Activated B cell treated with CpG ODN at 0.5 μM for 24 hours (primary cell): ENCODE measurements at places on chromosomes 7 and 10.

DNA sequence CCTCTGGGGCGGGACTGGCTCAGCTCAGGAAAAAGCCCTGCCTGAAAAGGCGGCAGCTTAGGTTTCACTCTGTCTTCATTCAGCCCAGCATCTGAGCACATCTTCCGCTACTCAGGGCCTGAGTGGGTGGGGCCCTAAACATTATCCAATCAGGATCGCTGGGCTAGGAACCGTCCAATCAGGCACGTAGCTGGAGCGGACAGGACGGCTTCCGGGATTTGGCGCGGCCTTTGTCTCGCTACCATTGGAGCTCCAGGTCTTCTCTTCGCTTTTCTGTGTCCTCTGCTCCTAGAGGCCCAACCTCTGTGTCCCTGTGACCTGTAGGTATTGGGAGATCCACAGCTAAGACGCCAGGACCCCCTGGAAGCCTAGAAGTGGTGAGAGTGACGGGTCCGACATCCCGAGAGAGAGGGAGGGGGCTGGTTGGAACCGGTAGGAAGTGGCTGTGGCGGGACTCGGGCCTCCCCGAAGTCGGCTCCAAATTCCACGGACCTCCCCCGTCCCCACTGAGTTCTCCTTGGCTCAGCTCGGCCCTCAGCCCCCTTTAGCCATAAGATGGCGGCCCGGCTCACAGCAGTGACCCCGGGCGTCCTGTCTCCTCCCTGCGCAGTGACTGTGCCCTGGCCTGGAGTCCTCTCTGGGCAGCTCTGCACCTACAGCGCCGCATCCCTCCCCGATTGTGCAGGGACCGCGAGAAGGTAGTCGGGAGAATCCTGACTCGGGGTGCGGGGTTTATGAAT lies 99.1 kb downstream of the ZNF680 start:
- peak; percentile 20 for DNase-seq

GRCh38 chr7:30674420-30674819 lies 7.8 kb downstream of the CRHR2 start:
- no peak for DNase-seq

- DNase-seq = no peak
Observed at GRCh38 chr10:86411281-86411841, 44.8 kb upstream of the GRID1 start.

DNA sequence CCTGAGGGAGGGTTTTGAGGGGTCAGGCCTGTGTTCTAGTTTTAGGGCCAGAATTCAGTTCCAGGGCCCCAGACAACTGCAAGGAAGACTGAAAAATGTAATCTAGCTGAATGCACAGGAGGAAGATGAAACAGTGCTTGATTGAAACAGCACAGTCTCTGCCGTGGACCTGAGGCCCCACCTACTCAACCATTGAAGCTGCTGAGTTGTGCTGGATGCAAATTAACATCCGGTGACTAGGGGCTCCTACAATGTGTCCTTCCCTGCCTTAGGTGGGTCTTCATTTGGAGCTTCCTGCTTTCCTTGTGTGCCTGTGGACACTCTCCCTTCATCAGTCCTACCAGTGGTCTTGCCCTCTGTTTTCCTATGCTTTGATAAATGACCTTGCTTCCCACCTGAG lies 5.7 kb downstream of the GLRX3 start:
- no peak for DNase-seq

DNA sequence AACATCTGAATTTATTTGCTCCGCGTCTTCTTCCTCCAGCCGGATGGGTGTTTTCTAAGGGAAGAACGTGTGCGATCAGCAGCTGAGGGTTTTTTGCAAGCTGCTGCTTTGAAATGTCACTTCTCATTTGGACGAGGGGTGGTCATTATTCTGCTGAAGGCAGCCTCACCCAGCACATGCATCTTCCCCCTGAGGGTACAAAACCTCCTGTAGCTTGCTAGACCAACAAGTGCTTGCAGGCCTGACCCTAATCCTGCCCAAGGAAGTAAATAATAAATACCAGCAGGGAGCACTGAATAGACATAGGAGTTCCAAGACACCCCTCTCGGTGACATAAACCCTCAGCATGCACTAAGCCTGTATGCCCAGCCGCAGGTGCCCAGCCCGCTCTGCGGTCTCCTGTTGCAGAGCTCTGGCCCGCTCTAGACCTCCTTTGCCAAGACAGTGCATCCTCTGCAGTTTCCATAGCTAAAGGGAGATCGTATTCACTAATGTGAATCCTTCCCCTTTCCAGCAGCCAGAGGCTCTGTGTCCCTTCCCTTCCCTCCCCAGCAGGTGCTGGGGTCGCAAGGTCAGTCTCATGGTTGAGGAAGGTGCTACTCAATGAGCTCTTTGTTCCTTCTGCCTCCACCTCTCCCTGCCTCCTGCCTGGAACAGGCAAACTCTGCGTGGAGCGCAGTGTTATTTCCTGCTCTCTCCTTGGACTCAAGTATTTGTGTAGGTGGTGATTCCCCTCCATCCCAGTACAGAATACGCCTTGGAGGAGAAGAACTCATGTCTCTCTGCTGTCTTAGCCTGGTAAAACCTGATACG lies 36.6 kb downstream of the SBDS start:
- no peak for DNase-seq

DNA sequence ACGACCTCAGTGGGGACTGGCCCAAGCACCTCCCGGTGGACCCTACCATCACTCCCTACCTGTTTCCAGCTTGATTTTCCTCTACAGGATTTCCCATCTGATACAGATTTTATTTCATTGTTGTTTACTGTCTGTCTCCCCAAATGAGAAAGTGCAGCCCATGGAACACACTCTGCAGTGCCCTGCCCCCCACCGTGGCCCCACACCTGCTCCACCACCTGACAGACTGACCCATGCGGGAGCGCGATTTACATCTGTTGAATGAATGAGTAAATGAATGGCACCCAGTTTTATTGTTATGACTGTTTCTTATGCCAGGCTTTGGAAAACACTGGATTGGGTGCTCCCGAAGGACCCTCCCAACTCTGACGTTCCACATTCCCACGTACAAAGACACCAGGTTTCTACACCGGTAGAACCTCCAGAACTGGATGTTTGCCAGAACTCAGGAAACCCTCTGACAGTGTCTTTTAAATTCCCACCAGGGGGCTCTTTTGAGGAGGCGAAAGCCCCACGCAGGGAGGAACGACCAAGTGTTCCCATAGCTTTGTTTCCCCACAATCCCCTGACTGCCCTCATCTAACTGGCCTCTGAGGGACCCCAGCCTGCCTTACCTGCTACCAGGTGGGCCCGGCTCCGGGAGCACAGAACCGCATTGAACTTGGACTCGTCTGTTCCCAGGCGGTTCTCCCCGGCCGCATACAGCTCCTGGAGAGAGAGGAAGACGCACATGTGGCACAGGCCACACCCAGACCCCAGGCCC lies 29.0 kb downstream of the PLAC9 start:
- DNase-seq = no peak

DNA sequence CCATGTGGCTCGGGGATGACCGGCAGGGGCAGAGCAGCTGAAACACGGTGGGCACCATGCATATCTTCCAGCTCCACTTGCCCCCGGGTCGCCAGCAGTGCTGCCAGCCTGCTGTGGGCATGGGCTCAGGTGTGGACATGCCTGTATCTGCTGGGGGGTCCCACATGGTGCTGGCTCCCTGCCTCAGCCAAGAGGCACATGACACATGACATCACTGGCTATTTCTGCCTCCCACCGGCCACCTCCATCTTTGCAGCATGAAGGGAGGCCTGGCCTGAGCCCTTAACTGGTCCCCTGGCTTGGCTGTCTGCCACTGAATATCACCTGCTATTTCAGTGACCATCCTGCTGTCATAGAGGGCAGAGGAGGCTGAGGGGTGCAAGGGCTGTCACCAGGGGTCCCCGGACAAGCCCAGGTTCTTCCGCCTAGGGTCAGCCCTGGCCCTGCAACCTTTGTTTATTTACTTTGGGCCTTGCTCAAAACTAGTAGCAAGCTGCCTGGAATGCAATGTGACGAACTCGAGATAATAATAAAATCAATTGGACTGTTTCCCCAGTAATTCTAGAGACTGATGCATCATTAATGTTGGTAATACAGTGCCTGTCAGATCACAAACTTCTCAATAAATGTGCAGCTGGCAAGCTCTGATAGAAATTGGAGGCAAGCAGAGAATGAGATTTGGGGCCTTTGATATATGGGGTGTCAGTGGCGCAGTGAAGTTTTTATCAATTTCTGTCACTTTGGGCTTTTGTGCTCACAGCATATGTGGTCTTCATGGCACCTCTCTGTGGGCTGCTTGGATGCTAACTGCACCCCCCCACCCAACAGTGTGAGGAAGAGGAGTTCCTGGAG lies 28.5 kb downstream of the ZMIZ1 start:
- DNase-seq = no peak

- no peak for DNase-seq
Observed at GRCh38 chr7:20296444-20296843, 34.3 kb upstream of the ITGB8 start.

GRCh38 chr10:67327626-67328535 lies 368.1 kb downstream of the CTNNA3 start:
- no peak for DNase-seq

GRCh38 chr10:7475046-7475911 lies 64.4 kb upstream of the SFMBT2 start:
- no peak for DNase-seq

- DNase-seq = no peak
Observed at GRCh38 chr10:71289421-71290130, 29.5 kb upstream of the SLC29A3 start.

- no peak for DNase-seq
Observed at GRCh38 chr10:119703903-119704508, 21.8 kb upstream of the INPP5F start.

GRCh38 chr7:93016681-93017381 lies 100.9 kb downstream of the SAMD9 start:
- no peak for DNase-seq

GRCh38 chr7:127652333-127653248 lies 597 bp downstream of the SND1 start:
- DNase-seq = no peak

DNA sequence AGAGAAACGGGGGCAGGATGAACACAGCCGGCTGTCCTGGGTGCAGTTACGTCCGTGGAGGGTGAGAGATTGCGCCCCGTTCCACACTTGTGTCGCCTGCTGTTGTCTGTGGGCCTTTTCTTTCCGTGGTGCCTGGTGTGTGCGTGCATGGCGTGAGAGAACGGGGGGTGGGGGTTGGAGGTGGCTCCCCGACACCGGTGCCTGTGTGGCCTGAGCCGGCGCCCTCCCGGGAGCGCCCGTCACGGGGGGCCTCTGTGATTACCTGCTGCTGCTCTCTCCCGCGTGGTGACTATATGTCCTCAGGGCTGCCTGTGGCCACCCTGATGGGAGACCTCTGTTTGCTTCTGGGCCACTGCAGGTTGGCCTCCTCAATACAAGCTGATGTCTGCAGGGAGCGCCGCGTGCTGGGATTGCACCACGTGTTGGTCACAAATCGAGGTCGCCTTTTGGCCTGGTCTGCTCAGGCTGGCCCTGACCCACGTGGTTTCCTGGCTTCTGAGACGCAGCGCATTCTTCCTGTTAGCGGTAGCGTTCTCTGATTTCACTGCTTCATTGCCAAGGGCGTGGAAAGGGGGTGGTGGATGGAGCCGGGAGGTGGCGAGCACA lies 10.9 kb upstream of the AP5Z1 start:
- no peak for DNase-seq

- DNase-seq = no peak
Observed at GRCh38 chr7:37224746-37225145, 223.9 kb downstream of the ELMO1 start.

GRCh38 chr7:4154882-4155535 lies 527.1 kb upstream of the FOXK1 start:
- DNase-seq = no peak

GRCh38 chr7:1721047-1721690 lies 51.1 kb downstream of the ELFN1 start:
- no peak for DNase-seq

DNA sequence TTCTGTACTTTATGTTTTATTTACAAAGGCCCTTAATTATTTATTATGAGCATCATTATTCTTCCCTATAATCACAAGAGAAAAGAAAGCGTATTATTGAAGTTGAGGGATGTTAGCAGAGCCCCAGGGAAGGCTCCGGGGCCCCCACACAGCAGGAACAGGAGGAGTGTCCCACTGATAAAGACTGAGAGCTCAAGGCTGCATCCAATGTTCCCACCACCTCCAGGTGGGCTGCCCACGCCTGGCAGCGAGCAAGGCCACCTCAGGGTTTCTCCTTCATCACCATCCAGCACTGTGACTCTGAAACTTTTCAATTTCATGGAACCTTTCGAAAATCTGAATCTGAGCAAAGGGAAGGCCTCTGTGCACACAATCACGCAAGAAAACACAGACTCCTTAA lies 35.9 kb upstream of the WIPF3 start:
- DNase-seq = no peak

- DNase-seq = no peak
Observed at GRCh38 chr7:122305475-122306319, 1.1 kb upstream of the FEZF1 start.

DNA sequence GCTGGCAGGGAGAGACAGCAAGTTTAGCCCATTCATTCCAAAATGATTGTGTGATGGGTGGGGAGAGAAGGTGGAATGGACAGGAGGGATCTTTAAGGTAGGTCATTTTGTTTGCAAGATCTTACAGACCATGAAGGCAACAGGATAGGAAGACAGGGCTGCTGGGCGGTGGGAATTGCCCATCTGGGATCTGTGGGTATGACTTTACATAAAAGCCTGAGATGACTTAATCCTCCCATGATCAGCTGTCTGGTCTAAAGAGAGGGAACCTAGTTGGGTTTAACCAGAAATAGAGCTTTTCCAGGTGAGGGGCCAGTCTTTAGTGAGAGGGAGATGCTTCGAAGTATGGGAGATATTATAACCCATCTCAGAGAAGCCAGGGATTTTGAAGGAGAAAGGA lies 153.7 kb downstream of the KLF6 start:
- no peak for DNase-seq

- DNase-seq = no peak
Observed at GRCh38 chr10:14949291-14949690, 4.6 kb downstream of the DCLRE1C start.

DNA sequence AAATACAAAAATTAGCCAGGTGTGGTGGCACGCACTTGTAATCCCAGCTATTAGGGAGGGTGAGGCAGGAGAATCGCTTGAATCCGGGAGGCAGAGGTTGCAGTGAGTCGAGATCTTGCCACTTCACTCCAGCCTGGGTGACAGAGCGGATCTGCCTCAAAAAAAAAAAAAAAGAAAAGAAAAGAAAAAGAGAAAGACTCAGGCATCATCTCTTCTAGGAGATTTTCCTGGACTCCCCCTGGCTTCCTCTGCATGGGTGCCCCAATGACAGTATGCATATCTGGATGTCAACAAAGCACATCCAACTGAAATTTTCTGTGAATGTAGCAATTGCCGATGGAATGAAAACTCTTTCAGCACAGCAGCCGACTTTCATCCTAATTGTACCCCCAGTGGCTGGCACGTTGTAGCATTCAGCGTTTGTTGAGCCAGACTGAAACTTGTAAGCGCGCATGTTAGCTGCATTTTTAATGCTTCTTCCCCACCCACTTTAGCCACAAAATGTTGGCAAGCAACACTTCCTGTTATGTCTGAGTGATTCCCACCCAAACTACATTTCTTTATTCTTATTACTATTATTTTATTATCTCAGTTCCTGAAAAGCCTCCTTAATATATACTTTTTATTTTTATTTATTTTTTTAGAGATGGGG lies 70.2 kb downstream of the PRTFDC1 start:
- no peak for DNase-seq
